PC-3 (cell line): ENCODE measurements at places on chromosomes 2 and 18. TPM values are rescaled to one million over a fixed set of nuclear protein-coding genes. Genes with fewer than 3 reads are reported as not detected.
A peak's percentile ranks its signal among the peaks of the same experiment; 100 is the strongest.

DNA sequence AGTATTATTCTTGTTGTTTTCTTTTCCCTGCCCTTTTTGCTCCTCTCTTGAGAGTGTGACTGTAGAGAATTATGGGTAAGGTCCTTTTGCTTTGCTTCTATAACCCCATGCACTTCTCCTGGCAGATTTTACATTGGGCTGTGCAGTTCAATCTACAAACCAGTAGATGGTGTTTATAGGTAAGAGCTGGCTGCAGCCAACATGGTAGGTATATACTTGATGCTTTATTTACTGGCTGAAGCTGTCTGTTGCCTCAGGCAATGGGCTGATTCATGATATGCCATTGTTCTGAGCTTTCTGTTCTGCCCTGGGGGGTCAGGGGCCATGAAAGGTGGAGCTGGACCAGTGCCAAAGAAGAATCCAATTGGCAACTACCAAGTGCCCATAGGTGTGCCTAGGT lies 48.3 kb upstream of the MYL1 start:
- peak; percentile 26 for DNase-seq

RGPD3 gene
- total RNA-seq, result 0.04 TPM in 1 of 2 replicates, not detected in the other

DNA sequence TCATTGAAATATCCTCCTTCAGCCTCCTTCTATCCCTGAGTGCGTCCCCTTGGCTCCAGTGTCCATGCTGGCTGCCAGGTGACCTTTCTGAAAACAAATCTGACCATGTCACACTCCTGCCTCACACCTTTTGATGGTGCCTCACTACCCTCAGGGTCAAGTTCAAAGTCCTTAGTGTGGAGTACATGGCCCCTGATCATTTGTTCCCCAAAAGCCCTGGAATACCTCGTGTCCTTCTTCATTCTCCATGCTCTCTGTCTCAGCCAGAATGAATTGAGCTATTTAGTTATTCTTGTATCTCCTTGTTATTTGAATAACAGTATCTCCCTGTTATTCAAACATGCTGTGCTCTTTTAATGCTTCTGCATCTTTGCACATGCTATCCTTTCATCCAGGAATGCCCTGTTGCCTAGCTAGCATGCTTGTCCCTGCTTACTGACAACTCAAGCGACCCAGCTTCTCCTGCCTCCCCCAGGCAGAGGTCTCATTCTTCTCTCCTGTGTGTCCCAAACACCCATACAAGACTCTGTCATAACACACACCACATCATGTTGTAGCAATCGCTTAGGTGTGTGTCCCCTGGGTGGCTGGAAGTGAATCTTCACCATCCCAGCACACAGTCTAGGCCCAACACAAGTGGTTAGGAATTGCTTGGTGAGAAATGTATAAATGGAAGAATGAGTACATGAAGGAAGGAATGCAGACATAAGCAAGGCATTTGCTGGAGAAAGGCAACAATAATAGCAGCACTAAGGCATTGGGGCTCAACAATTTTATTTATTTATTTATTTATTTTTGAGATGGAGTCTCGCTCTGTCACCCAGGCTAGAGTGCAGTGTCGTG lies 144.0 kb downstream of the DDX1 start:
- DNase-seq, result no peak

- DNase-seq, result no peak
Observed at GRCh38 chr2:217857624-217858506, 144.9 kb downstream of the TNS1 start.

DNA sequence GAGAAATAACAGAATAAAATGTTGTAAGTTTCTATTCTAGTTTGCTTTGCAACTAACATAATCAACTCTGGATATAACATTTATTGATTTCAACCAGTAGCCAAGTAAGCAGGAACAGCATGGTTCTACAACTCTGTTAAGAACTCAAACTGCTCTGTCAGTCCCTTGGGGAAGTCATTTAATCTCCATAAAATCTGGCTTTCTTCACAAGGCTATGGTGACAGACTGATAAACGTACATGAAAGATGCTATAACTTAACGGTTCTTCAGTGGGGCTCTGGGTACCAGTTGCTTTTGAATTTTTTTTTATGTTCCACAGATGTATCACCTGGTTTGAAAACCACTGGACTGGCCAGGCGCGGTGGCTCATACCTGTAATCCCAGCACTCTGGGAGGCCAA lies 10.3 kb downstream of the PSME4 start:
- no peak for DNase-seq

IL37 gene
- 1.6 and 2.6 TPM in 2 replicates for total RNA-seq

- no peak for DNase-seq
Observed at GRCh38 chr2:37111958-37112357, 27.6 kb downstream of the GPATCH11 start.

DNA sequence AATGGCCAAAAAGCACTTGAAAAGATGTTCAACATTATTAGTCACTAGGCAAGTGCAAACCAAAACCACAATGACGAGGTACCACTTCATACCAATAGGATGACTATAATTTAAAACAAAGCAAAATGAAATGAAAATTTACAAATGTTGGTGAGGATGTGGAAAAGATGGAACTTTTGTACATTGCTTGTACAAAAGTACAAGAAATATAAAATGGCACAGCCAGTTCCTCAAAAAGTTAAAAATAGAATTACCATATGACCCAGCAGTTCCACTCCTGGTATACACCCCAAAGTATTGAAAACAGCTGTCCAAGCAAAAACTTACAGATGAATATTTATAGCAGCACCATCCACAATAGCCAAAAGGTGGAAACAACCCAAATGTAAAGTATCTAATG lies 107.8 kb upstream of the XPO1 start:
- peak; percentile 56 for DNase-seq
